CD4-positive, alpha-beta T cell treated with Interleukin-15 for 4 hours (primary cell): ENCODE measurements at places on chromosomes 4 and X.
A peak's percentile ranks its signal among the peaks of the same experiment; 100 is the strongest.

GRCh38 chr4:122772986-122773385 is 40.5 kb downstream of the BBS12 start:
- DNase-seq, result no peak

GRCh38 chrX:6661736-6662135 is 126.8 kb upstream of the VCX3A start:
- no peak for DNase-seq

DNA sequence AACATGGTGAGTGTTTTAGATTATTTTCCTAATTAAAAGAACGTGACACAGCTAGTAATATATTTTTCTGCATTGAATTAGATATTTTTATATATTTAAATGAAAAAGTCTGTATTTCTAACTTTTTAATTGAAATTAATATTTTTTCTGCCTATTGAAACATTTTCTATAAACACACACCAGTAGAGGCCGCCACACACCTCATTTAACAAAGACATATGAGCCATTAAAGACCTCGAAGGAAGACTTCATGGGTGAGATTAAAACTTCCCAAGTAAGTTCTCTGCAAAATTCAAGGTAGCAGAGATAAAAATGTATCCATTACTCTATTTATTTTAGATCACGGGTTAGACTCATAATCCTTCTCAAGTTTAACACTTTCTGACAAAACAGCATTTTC is 8.3 kb downstream of the SLITRK2 start:
- DNase-seq, result no peak

GRCh38 chrX:9644335-9644734 is 121.3 kb downstream of the GPR143 start:
- DNase-seq, result peak; percentile 7

DNA sequence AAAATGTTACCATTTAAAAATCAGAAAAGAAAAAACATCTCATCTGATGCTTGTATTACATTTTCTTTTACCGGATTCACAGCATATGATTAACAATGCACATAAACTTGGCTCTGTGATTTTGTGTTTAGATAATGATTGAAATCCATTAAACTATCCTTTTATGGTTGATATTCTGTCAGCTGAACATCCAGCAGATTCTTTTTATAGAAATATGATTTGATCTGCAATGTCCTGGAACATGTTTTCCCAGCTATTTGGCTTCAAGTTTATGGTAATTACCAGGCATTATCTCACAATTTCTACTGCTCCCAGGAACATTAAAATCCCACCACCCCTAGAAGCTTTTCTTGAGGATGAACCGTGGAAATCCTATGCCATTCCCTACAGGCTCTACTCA is 205.7 kb upstream of the TET2 start:
- no peak for DNase-seq

GRCh38 chr4:1075809-1076699 is 37.3 kb downstream of the RNF212 start:
- no peak for DNase-seq

- DNase-seq, result peak; percentile 62
Measured at GRCh38 chrX:153981771-153982533, 9.4 kb downstream of the TMEM187 start.

- no peak for DNase-seq
Measured at GRCh38 chrX:56029691-56030090, 202.5 kb upstream of the KLF8 start.

DNA sequence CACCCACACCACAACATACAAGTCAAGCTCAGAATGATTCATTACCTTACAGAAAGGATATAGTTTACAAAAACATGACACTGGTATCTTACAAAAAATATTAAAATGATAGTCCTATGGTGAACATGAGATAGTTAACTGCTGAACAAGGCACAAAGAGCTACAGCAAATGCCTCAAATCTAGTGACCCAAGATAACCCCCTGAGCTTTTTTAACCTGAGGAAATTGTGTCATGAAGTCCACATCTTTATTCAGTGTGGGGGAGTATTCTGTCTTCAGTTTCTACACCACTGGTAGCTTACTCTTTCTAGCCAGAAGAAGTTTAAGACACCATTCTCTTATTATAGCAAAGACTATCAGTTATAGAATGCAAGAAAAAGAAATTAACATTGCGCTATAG is 218.7 kb downstream of the MAPK10 start:
- DNase-seq, result no peak

- no peak for DNase-seq
Measured at GRCh38 chr4:30828264-30828926, 108.2 kb downstream of the PCDH7 start.

DNA sequence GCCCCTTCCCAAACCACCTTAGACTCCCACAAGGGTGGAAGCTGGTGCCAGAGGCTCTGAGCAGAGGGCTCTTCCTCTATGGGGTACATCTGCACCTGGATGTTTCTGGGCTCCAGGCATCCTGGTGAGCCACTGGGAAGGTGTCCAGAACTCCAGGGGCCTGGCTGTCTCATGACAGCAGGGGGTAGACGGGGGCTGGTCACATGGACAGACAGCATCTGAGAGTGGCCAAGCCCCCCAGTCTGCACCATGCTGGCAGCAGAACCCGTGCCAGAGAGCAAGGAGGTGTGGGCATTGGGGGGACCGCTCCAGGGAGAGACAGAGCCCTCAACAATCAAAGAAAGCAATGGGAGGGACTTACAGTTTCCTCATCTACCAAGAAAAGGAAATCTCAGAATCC is 39.5 kb downstream of the ZFYVE28 start:
- no peak for DNase-seq

DNA sequence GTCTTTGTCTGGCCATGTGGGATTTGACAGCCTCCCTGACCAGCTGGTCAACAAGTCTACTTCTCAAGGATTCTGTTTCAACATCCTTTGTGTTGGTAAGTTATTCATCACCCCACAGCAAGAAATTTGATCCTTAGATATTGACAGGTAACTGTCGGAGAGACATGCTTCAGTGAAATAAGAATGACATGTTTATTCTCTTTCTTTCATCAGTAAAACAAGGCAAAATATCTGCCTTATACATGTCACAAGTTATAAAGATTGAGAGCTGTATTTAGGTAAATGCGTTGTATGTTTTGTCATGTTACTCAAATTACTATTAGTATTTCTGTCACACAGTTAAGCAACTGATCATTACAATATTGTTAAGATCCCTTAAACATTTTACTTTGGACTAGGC is 46.9 kb downstream of the SEPTIN11 start:
- DNase-seq, result no peak

DNA sequence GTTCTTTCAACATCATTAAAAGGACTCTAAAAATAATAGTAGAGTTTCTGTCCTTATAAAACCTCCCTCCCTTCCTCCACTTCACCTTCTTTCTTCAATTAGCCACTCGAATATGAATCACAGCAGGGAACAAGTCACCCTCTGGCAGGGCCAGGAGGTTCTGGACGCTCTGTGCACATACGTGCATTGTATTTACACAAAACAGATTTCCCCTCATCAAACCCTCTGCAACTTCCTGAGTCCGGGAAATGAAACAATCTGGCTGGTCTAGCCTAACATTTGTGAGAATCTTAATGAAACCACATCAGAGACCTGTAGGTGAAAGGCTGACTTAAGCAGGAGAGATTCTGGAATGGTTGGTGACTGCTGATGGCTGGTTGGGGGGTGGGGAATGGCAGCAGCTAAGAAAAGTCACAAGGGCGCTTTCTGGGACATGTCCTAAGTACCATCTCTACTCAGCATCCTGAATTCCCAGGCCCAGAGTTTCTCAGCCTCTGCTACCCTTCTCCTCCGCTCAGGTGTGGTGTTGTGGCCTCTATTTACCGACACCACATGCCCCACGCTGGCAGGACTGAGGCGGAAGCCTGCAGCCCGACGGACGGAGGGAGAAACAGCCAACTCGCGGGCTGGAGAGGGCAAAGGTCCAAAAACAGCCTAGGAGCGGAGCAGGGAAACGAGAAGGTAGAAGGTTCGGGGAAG is 1.0 kb downstream of the ZDHHC9 start:
- DNase-seq, result no peak

GRCh38 chr4:104630272-104630671 is 135.6 kb upstream of the CXXC4 start:
- DNase-seq, result no peak

- no peak for DNase-seq
Measured at GRCh38 chr4:86530183-86530582, 63.9 kb upstream of the PTPN13 start.

DNA sequence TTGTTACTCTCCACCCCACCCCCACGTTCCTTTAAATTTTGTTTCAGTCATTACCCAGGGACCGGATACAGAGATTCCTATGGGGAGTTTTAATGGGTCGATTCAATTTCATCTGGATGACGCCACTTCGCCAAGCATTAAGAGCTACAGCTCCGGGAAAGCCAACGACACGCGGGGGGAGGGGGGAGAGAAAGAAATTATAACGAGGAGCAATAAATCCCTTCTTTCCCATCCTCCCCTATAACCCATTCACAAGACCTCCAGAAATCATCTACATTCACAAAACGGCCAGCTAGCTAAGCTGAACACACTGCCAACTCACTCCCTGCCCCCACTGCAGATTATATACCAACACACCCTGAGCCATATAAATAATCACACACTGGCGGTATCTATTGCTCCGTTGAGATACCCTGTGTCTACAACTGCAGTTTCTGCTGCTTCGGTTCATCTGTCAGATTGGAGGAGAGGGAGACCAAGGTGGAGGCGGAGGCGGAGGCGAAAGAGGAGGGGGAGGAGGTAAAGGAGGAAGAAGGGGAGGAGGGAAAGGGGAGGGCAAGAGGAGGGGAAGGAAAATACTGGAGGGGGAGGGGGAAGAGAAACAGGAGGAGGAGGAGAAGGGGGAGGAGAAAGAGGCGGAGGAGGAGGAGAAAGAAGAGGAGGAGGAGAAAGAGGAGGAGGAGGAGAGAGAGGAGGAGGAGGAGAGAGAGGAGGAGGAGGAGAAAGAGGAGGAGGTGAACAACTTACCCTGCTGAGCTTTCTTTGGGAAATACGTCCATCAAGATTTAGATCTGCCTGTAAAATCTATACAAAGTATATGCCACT is 113.9 kb upstream of the VAMP7 start:
- DNase-seq, result peak; percentile 37

- DNase-seq, result no peak
Measured at GRCh38 chr4:80798082-80798481, 232.4 kb upstream of the BMP3 start.

DNA sequence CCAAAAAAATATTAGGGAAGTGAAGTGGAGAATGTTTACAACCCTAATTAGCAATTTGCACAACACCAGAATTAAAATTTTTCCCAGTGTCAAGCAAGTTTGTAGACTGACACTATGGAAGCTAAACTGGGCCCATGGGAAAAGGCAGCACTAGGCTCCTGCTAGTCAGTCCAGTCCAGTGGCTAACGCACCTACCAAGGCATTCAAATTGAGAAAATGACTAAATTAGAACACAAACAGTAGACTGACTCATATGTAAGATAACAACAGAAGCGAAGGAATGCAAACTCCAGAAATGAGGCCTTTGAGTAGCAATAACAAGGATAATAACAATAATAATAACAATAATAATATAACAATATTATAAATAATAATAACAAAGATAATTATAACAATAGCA is 90.7 kb downstream of the GRIA3 start:
- DNase-seq, result no peak

DNA sequence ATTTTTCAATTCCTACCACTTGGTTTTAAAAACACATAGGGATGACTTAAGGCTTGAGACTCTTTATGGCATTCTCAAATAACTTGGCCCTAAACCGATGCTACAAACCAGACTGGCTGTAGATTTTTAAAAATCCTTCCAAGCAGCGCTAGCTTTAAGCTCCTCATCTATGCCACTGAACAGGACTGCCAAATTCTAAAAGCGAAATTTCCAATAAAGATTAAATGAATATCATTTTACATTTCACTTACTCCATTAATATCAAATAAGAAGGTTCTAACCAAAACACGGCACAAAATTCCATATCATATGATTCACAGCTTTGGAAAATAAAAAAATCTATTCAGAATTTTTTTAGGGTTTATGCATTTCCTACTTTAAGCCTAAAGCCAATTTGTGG is 134.2 kb downstream of the FANCB start:
- no peak for DNase-seq

GRCh38 chr4:153275380-153276276 is 68.9 kb upstream of the MND1 start:
- no peak for DNase-seq

DNA sequence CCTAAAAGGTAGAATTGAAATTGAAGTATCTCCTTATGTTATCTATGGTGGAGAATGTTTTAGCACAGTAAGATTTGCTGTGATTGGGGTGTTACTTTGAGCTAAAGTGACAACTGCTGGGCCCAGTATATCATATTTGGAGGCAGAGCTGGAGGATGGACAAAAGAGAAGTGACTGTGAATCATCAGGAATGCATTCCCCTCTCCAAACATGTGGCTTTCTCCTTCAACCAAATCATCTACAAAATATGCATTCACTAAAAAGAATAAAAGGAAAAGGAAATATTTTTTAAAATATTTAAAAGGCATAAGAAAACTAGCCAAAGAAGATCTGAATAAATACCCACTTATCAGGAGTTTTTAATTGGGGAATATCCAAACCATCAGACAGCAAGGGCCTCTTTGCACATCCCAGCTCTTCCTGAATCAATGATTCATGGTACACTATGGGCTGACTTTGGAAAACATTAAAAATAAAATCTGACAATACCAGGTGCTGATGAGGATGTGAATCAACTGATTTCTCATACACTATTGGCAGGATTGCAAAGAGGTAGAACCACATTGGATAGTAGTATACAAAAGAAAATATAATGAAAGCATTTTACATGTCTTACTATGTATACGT is 671.7 kb upstream of the NR3C2 start:
- DNase-seq, result no peak

GRCh38 chr4:184300816-184301215 is 83.1 kb upstream of the ENPP6 start:
- DNase-seq, result no peak

DNA sequence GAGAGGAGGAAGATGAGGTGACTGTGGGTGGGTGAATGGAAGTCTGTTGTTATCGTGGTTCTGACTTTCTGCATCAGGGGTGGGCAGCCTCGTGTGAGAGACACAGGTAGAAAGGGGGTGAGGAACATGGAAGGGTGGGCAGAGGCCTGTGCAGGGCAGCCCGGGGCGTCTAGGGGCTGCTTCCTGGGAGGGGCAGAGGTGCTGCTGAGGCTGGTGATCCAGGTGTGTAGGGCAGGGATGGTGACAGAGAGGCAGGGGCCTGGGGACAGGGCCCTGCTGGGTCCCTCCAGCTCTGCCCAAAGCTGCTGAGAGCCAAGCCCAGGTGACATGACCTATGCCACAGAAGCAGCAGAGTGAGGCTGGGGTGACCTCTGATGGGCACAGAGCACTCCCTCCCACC is 89.7 kb upstream of the C4orf50 start:
- DNase-seq, result no peak

DNA sequence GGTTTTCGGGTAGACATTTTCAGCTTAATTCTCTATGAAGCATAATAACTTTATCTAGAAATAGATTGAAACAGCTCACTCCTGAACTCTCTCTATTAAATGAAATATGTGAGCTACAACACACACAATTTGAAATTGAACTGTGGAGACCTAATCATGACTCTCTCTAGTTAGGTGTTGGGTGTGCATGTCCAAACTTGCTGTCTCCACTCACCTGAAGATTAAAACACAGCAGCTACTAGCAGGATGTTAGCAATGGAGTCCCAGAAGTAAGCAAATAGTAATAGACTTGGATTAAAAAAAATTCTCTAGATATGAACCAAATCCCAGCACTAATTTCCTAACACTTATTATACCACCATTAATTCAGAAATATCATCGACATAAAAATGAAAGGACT is 173.1 kb downstream of the FSTL5 start:
- DNase-seq, result no peak
